Cortex of kidney (tissue), 1 donor: ENCODE measurements at places on chromosomes 5 and 9.

GRCh38 chr5:158100373-158100888, 241.5 kb upstream of the CLINT1 start:
- no peak for DNase-seq

GRCh38 chr5:77311214-77311571, 100.7 kb downstream of the PDE8B start:
- no peak for DNase-seq

GRCh38 chr5:87053146-87053545, 214.5 kb upstream of the RASA1 start:
- no peak for DNase-seq

DNA sequence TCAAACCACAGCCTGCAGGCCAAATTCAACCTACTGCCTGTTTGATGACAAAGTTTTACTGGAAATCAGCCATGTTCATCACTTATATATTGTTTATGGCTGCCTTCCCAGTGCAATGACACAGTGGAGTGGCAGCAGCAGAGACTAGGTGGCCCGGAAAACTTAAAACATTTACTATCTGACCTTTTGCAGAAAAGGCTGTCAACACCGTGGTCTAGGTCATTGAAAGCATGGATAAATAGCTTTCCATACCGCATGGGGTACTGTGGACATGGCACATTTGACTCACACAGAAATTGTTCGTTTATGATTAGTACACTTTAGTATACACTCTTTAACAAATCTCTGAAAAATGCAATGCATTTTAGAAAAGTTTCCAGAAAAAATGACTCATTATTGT, 298.3 kb upstream of the EFNA5 start:
- no peak for DNase-seq

DNA sequence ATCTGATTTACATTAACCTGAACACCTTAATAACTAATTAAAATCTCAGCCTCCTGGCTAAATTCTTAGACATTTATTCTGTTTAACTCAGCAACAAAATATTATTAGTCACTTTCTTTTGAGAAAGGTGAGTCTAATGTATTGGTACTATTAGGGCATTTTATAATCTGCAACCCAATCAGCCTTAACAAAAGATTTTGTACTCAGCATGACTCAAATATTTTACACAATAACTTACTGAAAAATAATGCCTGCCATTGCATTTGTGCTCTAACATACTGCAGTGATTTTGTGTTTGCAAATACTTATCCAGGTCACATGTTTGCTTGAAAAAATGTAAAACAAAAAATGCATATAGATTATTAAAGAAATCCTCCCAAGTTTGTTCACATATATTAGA, 1129.9 kb downstream of the TAF11L14 start:
- DNase-seq: no peak

GRCh38 chr5:1137567-1138444, 25.9 kb upstream of the SLC12A7 start:
- DNase-seq: no peak

GRCh38 chr5:124124711-124125229, 612.8 kb downstream of the CSNK1G3 start:
- DNase-seq: no peak

- DNase-seq: no peak
These were observed 134.4 kb downstream of the CACNA1B start for GRCh38 chr9:138011951-138012500.

DNA sequence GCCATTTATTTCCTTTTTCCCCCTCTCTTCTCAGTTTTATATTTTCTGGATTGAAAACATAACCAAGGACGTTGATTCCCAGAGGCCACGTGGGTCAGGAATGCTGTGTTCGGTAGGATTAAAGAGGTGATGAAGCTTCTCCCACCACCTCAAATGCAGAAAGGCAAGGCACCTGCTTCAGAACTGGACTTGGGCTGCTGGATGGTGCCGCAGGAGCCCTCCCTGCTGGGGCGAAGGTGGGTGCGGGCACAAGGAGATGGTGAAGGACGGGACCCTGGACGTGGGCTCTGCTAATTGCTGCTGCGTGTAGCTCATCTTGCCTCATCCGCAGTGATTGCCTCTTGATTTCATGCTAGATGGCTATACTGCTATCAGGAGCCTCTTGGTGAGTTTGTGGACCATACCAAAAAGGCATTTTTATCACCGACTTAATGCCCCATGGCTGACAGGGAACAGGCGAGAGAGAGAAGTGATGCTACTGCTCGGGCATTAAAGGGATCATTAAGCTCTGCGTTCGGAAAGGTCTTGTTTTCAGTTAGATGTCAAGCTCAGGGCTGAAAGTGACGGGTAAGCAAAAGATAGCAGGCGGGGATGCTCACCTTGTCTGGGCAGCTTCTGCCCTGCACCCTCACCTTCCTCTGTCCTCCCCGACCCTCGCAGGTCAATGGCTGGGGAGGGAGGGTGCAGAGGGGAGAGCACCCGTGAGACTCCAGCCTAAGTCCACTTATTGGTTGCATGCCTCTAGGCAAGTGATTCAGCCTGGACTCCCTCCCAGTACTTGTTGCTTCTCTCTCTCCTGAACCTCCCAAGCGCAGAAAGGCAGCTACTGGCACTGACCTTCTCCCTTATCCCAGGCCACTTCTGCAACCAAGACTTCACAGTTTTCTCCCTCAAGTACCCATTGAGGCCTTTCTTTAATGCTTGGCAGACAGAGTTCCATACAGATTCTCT, 71.6 kb upstream of the FSTL4 start:
- no peak for DNase-seq

- no peak for DNase-seq
These were observed 5.3 kb upstream of the FANCG start for GRCh38 chr9:35085078-35085477.

- DNase-seq: no peak
These were observed 69.3 kb downstream of the OLFM1 start for GRCh38 chr9:135156525-135157510.

DNA sequence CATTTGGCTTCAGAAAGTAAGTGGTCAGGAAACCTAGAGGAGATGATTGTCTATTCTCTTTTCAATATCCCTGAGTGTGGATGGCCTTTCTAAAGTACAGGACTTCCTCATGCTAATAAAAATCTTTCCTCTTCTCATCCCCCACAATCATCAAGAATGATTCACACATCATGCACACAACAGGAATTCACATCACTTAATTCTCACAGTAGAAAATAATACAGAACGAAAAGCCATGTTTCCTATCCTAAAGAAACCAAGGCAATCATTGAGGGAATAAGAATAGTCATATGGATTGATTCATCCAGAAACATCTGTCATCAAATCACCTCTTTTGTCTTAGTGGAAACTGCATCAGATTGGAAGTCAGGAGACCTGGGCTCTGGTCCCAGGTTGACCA, 203.1 kb upstream of the PIK3R1 start:
- no peak for DNase-seq

DNA sequence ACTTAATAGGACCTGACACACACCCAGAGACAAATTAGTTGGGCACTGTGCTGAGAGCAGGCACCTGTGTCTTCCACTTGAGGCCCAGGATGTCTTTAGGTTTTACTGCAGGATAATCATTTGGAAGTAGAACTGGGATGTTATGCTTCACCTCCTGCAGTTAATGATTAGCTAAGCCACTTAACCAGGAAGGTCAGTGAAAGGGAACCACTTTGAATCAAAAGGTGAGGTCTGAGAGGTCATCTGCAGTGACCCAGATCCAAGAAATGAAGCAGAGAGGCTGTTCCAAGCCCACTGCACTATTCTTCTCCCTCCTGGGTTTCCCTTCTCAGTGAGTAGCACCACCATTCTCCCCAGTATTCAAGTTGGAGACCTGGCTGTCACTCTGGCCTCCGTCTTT, 110.5 kb downstream of the SNX18 start:
- no peak for DNase-seq

DNA sequence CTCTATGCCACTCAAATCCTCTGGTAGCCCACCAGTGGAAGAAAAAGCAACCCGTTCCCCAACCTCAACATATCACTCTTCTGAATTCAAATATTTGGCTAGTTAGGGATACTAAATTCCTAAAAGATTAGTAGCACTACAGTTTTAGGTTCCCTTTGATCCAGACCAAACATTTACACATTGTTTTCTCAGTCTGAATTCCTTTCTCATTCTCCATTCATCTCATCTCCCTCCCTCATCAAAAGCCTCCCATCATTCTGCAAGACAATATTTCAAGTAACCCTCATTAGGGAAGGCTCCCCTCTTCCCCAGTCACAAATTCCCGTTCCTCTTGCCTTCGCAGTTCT, 26.3 kb downstream of the ADAM19 start:
- no peak for DNase-seq

GRCh38 chr5:141855265-141856036, 22.8 kb downstream of the PCDH1 start:
- DNase-seq: no peak

- DNase-seq: no peak
These were observed 14.8 kb downstream of the REEP5 start for GRCh38 chr5:112907166-112907631.

DNA sequence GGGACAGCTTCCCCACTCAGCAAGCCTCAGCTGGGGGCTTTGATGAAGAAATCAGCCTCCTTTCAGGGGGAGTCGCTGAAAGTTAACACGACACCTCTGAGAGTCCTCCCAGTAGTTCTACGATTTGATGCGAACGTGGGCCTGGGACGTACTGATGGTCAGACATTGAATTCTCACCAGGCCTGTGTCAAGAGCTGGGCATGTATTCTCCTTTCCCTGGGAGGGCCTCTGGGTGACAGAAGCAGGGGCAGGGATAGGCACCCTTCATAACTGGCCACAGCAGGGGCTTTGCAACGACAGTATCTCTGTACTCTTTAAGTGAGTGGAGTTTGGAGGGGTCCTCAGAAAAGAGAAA, 15.6 kb upstream of the COL5A1 start:
- DNase-seq: no peak

GRCh38 chr9:79384501-79384900, 187.3 kb upstream of the TLE4 start:
- no peak for DNase-seq

- DNase-seq: no peak
These were observed 272.9 kb downstream of the PDE4D start for GRCh38 chr5:59620535-59621212.

DNA sequence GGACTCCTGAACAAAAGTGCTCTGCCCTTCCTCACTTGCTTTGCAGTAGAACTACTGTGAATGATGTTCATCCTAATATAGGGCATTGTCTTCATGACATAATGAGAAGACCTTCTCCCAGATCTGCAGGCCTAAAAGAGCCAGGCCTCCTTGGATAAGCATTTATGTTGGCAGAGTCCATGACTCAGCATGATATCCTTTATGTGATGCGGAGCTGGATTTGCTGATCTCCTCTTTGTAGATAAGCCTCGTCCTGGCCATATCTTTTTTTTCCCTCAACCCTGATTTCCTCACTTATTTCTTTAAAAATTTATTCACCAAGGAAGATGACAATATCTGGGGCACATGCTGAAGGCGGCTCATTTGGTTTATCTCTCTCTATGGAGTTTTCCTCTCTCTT, 62.4 kb upstream of the TAS2R1 start:
- no peak for DNase-seq

DNA sequence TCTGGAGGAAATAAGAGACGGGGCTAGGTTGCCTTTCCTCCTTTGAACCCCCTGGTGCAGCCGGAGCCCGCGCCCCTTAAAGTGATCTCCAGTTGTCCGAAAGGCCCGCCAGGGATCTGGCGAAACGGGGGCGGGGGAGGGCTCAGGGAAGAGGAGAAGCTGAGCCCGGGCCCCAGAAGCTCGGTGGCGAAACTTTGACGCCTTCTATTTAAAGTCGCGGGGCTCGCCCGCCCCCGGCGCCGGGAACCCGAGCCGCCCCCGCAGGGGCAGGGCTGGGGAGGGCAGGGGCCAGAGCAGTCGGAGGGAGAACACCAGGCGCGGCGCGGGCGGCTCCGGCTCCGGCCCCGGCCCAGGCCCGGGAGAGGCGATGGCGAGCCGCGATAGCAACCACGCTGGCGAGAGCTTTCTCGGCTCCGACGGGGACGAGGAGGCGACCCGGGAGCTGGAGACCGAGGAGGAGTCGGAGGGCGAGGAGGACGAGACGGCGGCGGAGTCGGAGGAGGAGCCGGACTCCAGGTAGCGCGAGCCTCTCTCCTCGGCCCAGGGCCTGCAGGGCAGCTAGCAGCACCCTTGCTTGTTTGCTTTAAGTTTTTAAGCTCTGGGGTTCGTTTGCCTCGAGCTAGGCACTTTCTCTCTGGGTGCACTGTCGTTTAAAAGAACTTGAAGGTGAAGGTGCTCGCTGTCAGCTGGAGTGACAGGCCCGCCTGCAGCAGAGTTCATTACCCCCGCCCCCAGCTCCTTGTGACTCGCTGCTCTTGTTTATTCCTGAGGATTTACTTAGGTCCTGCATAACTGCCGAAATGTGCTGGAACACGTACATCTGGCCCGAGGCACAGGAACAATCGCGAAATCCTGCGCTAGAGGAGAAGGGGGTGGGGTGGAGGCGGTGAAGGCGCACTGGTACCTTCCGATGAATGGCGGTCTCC, at the start of gene CMYA5:
CMYA5 (plus strand) TSS at position 296 of the 926 bp plus-strand sequence; CDS start at position 368, 72 bp downstream.
- DNase-seq: no peak

GRCh38 chr9:8822667-8823025, 1023.1 kb upstream of the DMAC1 start:
- no peak for DNase-seq

DNA sequence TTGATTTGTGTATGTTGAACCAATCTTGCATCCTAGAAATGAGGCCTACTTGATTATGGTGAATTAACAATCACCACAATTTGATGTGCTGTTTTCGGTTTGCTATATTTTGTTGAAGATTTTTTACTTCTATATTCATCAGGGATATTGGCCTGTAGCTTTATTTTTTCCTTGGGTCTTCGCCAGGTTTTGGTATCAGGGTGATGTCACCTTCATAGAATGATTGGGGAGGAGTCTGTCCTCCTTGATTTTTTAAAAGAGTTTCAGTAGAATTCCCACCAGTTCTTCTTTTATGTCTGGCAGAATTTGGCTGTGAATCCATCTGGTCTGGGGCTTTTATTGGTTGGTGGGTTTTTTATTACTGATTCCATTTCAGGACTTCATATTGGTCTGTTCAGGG, 115.2 kb downstream of the CPLANE1 start:
- no peak for DNase-seq

DNA sequence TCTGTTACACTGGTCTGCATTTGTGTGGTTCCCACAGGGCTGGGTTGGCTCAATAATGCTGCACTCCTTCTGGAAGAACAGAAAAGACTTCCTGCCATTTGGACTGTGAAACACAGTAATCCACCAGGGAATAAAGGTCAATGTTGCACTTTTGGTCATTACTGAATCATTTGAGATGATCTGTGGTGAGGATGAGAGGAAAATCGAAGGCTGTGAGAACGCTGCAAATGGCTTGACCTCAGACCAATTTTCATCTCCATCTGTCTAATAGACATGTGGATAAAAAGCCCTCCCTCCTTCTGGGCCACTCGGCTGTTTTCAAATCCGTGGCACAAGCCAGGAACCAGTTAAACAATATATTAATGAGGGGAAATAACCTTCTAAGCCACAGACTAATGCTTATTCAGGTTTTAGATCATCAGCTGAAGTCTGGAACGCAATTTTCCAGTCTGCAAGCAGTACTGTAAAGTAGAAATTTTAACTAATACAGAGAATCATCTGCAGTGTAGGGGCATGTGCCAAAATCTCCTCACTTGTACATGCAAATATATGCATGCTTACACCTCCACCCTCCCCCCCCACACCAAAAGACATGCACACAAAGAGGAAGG, 20.2 kb downstream of the TLE1 start:
- no peak for DNase-seq
